ENCODE measurements at places on chromosomes 1 and 21. TPM values are rescaled to one million over a fixed set of nuclear protein-coding genes. Genes with fewer than 3 reads are reported as not detected.

DNA sequence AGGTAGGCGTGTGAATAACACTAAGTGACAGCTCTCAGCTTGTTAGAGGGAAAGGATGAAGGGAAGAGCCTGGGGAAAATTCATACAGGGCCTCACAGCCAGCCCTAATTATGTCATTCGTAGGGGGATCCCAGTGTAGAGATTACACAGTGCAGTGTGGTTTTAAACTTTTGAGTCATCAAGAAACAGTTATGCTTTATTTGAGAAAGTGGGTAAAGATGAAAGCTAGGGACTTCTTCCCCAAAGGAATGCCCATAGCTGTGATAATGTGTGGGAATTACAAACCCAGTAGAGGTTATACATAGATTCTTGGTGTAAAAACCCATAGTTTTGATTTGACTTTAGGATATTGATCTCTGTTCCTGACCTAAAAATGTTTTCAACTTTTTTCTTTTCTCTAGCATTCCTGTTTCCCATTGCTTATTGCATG lies 1.9 kb downstream of the TTF2 start:
- DNase-seq: no peak

- DNase-seq: no peak
These were observed 409.6 kb upstream of the ZRANB2 start for GRCh38 chr1:71490432-71490831.

- no peak for DNase-seq
These were observed 46.0 kb downstream of the NUF2 start for GRCh38 chr1:163367721-163368120.

The S100B gene
- not detected for total RNA-seq

DNA sequence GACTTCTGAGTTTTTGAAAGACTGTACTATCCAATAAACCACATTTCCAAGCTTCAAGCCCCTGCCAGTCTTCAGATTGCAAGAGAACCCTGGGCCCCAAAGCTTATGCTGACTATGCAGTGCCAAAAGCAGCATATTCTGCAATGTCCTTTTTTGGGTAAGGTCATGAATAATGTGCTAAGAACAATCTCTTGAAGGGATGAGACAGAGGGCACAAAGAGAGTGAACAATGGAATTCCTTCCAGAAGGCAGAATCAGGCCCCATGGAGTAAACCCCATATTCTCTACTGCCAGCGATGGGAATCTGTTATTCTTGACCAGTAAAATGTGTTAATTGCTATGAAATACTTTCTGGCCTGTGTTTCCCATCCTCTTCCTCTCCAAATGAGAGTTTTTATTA lies 190.4 kb downstream of the RGS7 start:
- no peak for DNase-seq

The TEX38 gene
- total RNA-seq: not detected

Measured in glomerular endothelial cell (primary cell).